Esophagus squamous epithelium (tissue), 5 donors: ENCODE measurements at places on chromosomes 7 and 10. TPM values are rescaled to one million over a fixed set of nuclear protein-coding genes. Genes with fewer than 3 reads are reported as not detected.

DNA sequence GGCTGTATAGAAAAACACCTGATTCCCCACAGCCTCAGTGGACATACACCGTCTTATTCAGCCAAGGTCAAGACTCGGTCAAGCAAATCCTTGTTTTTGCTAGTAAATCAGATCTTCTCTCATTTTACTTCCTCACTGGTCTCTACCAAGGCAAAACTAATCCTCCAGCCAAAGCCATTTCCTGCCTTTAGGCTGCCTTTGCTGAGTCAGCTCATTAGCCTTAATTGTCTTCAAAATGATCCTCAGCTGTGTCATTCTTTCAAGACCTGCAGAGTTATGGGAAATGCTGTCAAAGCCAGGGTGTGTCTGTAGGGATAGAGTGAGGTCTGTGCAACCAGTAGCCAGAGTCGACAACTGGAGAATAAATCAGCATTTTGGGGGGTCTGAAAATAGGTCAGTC lies 107.2 kb upstream of the FAM180A start:
- no peak for DNase-seq

The EIF5AL1 gene
- total RNA-seq, result 0.45 TPM

The SGPL1 gene
- 42.9 TPM for total RNA-seq

The SUFU gene
- 6.4 TPM for total RNA-seq

- DNase-seq, result no peak
Observed at GRCh38 chr10:3126249-3126648, 46.3 kb downstream of the PITRM1 start.

The TPST1 gene
- 12.3 TPM for total RNA-seq

- DNase-seq, result no peak
Observed at GRCh38 chr10:22702348-22702747, 12.0 kb downstream of the PIP4K2A start.

DNA sequence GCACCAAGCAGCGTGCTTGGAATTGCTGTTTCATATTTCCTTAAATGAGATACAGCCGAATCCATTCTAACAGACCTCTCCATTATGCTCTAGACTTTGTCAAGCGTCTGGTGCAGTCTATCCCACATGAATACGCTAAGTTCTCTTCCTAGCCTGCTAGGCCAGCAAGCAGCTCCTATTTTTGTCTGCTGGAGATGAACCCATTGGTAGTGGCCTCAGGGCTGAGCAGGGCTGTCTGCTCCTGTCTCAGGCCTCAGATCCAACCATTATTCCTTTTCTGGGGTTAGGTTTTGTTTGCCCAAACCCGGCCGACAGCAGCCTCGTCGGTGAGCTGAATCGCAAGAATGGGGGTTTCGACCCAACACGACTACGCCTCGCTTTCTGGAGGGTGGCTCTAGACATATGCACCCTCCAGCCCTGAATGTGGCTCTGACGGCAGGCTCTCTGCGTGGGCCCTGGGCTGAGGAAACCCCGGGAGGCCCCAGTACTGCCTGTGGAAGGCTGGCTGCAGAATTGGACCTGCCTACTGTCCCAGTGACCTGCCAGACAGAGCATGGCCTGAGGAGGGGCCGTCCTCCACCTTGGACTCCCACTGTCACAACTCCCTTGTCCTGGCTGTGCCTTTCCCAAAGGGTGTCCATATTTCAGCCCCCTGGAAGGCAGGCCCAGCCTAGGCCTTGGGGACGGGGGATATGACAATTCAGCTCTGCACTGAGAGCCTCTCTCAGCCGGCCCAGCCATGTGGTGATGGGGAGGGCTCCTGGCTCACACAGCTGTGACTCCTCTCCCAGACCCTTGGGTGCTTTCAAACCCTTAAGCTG lies 267.9 kb upstream of the TCERG1L start:
- DNase-seq, result no peak

- DNase-seq, result no peak
Observed at GRCh38 chr10:21526188-21526859, 842 bp upstream of the SKIDA1 start.

The GSAP gene
- total RNA-seq, result 14.7 TPM

GRCh38 chr7:9125246-9125645 lies 691.8 kb downstream of the NXPH1 start:
- no peak for DNase-seq

- DNase-seq, result no peak
Observed at GRCh38 chr10:128940081-128940480, 527.0 kb upstream of the MGMT start.

GRCh38 chr7:142556740-142557139 lies 192.5 kb upstream of the PRSS1 start:
- DNase-seq, result no peak
